ENCODE measurements at places on chromosomes 13 and 19. TPM values are rescaled to one million over a fixed set of nuclear protein-coding genes. Genes with fewer than 3 reads are reported as not detected.

Gene FUZ
- 20.1 TPM for total RNA-seq

Gene MISP
- total RNA-seq: not detected

Gene PTH2
- total RNA-seq: not detected

Gene ZNF761
- 9.0 TPM for total RNA-seq

Gene AXL
- total RNA-seq: 52.9 TPM

Gene EMP3
- 88.5 TPM for total RNA-seq

Gene SPACA6
- 4.9 TPM for total RNA-seq

Gene SYT3
- total RNA-seq: 0.05 TPM
